ENCODE measurements at places on chromosomes 12 and 14.
A peak's percentile ranks its signal among the peaks of the same experiment; 100 is the strongest.

DNA sequence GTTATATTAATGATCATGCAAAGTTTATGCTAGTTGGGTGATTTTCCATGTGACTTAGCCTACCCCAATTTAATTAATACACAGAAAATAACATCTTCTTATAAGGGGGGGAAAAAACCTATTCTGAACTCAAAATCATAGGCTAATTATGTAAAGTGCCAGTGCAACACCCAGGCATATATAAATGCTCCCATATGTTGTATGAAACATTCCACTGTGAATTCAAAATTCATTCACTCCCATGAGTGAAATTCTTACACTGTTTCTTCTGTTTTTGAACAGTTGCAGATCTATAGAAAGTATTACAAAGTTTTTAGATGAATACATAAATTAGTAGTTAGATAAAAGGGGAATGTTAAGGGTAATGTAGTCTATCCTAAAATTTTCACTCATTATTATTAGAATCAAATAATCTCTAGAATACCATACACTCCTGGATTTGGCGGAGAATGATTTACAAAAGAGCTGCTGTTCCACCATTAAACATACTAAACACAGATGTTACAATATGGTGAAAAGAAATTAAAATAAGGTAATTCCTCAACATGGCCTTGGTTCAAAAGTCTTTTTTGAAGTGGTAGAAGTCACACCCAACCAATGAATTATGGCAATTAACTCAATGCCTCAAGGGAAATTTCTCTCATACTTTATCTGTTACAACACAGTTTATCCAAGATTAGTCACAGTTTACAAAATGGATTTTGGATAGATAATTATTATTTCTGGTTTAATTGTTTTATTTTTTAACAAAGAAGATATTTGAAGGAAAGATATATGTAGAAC, 454.1 kb upstream of the FLRT2 start:
- DNase-seq = no peak

DNA sequence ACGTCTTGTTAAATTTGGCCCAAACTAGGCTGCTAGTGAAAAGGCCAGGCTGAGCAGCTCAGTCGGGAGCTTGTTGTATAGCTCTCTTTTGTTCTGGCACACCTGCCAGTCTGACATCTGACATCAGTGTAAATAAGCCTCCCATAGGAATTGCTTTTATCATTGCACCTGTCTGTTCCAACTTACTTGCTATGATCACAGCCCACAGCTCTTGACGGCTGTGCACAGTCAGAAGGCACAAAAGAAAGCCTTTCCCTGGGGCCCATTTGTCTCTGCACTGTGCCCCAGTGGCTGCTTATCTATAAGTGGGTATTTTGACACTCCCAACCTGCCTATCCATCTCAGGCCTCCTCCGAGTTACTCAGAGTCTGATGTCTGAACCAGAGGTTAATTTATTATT, 324.5 kb downstream of the NUAK1 start:
- DNase-seq = peak; percentile 98

DNA sequence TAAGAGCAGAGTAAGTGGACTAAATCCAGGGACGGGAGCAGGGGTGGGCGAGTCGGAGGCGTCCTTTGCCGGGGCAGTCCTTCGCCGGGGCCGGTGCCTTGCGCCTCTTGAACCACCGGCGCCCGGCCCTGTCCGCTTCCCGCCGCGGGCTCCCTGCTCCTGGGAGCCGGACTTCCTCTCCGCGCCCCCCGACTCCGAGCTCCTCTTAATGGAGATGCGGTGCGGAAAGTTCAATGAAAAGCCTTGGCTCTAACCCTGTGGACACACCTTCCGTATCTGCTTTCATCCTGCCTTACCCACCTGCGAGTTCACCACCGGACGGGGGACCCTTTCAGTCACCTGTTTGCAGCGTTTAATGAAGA, 412 bp downstream of the FGFR1OP2 start:
- peak; percentile 55 for DNase-seq

GRCh38 chr14:33126433-33126832, 187.8 kb downstream of the NPAS3 start:
- DNase-seq = no peak

- DNase-seq = no peak
These were observed 169.5 kb upstream of the FOXN3 start for GRCh38 chr14:89586258-89587135.

GRCh38 chr12:109880043-109880931, at the start of gene GLTP:
GLTP (minus strand) TSS chr12:109880541; CDS start chr12:109880374, 167 bp downstream.
- DNase-seq = peak; percentile 80

- no peak for DNase-seq
These were observed 150.9 kb upstream of the GRIP1 start for GRCh38 chr12:66829660-66830325.

GRCh38 chr12:3133405-3133783, 56.2 kb downstream of the TSPAN9 start:
- no peak for DNase-seq

- DNase-seq = no peak
These were observed 242.3 kb downstream of the ANO6 start for GRCh38 chr12:45458238-45458637.

DNA sequence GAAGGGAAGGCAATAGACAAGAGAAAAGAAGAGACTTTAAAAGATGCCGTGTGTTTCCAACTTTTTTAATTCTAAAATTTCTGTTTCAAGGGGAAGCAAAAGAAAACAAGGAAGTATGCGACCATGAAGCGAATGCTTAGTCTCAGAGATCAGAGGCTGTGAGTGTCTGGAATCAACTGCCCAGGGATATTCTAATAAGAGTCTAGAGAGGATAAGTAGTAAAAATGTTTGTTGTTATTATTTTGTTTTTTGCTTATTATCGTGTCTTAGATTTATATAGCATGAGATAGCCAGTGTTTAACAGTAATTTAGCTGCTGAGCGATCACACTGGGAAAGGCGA, 421 bp downstream of the FCF1 start:
- no peak for DNase-seq

- DNase-seq = peak; percentile 79
These were observed 88.3 kb downstream of the OTOGL start for GRCh38 chr12:80187660-80188090.

GRCh38 chr12:6070472-6071257, 53.8 kb downstream of the VWF start:
- DNase-seq = no peak

- no peak for DNase-seq
These were observed 7.2 kb downstream of the RASSF8 start for GRCh38 chr12:25965682-25966081.

GRCh38 chr12:106942775-106943174, 12.9 kb upstream of the TMEM263 start:
- no peak for DNase-seq

GRCh38 chr14:104601786-104602185, 2.8 kb downstream of the TMEM179 start:
- no peak for DNase-seq

DNA sequence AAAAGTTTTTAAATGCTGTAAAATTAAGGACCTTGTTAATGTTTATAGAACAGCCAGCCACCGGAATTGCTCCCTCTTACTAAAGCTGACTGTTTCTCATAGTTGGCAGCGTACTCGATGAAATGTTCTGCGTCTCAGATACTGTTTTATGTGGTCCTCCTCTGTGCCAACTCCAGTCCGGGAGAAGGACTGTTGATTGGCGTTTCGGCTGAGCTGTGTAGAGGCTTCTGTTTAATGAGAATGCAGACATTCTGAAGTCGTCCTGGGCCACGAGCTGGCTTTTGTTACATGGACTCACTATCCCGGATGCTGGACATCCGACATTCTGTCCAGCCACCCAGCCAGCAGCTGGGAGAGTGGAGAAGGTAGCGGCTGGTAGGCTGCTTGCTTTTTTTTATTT, 75.4 kb downstream of the WDR20 start:
- no peak for DNase-seq

DNA sequence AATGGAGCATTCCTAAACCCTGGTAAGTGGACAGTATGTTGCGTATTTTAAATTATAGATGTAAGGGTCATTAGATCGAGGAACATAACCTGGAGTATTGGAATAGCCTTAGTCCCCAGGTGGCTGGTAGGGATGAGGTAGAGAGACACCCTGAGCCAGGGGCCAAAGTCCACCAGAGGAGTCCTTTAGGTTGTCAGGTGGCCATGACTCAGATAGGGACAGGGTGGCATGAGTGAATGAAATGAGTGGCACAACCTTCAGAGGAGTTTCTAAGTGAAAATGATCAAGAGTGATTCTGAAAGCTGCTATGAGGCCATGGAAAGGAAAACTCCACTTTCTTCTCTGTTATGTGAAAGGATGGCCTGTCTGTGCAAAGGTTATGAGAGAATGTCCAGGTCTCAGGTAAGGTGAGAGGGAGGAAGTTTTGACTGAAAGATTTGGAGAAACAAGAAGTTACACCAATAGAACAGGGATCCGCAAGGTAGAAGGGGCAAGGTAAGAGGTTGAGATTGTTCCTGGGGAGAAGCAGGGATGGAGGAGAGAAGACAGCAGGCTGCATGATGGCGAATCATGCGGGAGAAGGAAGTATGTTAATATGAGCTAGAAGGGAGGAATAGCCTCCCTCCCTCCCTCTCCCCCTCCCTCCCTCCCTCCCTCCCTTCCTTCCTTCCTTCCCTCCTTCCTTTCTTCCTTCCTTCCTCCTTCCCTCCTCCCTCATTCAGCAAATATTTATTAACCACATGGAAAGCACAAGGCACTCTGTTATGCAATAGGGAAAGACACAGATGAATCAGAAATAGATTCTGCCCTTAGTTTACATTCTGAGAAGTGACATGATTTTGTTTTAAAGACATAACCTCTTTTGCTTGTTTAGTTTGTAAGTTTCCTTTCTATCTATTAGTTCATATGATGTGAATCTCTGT, 14.0 kb upstream of the RIPK3 start:
- no peak for DNase-seq

DNA sequence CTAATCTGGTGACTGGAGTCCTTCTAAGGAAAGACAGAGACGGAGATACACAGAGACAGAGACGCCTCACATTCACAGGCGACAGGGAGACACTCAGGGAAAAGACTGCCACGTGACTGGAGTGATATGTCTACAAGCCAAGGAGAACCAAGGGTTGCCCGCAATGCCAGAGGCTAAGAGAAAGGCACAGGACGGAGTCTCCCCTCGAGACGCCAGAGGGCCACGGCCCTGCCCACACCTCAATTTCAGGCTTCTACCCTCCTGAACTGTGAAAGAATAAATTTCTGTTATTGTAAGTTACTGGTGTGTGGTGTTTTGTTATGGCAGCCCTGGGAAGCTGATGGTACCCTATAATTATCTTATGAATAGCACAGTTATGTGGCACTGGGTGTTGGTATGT, 11.6 kb upstream of the RAN start:
- DNase-seq = no peak

GRCh38 chr14:75566752-75567151, 11.7 kb upstream of the FLVCR2 start:
- DNase-seq = no peak

DNA sequence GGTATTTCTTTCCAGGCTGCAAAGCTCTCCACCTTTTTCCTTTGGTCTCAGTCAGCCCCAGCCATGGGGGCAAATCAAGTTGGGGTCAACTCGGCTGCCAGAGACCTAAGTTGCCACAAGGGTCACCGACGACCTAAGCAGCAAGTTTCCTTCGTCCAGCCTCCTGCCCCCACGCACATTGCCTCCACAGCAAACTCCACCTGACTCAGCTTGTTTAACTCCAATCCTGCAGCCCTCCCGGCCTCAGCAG, 767 bp upstream of the KCNMB4 start:
- DNase-seq = no peak

- no peak for DNase-seq
These were observed 79.9 kb downstream of the HECTD1 start for GRCh38 chr14:31127690-31128089.

- no peak for DNase-seq
These were observed 38.2 kb upstream of the KCNA1 start for GRCh38 chr12:4871514-4871913.

- no peak for DNase-seq
These were observed 217.8 kb downstream of the TMEM117 start for GRCh38 chr12:44053549-44054127.

DNA sequence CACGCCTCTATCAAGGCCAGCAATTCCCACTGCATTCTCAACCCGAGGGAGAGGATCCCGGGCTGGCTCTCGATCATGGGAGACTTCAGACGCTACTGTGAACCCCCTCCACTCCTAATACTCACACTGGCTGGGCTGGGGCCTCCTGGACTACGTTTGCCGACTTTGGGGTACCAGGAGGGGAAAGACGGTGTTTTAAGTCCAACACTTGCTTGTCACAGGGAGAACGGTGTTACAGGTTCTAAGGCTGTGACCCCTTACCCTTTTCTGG, 463 bp downstream of the NACA start:
- DNase-seq = no peak

- no peak for DNase-seq
These were observed 480.5 kb downstream of the VRK1 start for GRCh38 chr14:97277711-97278110.

- DNase-seq = no peak
These were observed 5.0 kb downstream of the TMEM116 start for GRCh38 chr12:112007945-112008344.

DNA sequence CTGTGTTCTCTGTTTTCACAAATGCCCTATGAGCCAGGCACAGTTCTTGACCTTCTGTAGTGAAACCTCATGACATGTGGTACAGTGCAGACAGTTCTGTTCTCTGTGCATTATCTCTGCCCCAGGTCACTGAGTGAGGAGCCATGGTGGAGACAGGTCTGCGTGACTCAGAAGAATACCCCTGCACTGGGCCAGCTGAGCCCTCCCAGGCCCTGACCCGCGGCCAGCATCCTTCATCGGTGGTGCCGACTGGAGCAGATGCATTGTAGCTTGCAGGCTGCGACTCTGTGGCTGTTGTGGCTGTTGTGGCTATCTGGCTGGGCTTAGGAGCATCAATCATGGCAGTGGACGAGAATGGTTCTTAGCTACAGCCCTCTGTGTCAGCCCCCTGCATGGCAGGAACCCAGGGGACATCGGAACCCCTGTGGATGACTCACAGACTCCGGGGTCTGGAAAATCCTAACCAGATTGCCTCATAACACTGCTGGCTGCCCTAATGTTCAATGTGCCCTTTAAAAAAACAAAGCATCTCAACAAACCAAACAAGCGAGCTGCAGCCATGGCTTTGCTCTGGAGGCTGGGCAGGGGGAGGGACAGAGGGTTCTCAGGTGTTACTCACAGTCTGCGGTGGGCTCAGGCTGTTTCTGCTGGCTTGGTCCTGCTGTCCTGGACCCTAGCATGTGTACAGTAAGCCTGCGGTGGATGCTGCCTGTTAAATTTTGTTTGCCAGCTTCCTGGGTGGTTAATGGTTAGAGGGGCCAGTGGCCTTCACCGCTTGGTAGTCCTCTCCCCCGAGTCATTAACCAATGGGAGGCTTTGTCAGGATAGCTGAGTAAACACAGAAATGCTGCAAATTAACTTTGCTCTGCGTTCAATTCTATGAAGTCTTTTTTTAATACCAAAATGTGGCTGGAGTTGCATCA, at the start of gene SERPINA6:
TSS of gene SERPINA6 (minus strand) at position 689 of the 923 bp plus-strand sequence. CDS start 8,688 bp downstream, outside the sequence.
- DNase-seq = no peak

- no peak for DNase-seq
These were observed 10.5 kb upstream of the ZNF385A start for GRCh38 chr12:54394986-54395385.

- no peak for DNase-seq
These were observed 23.8 kb downstream of the MMP17 start for GRCh38 chr12:131851741-131852550.

Data from NCI-H1105 (cell line).